ENCODE measurements at places on chromosomes 7 and 10.
A peak's percentile ranks its signal among the peaks of the same experiment; 100 is the strongest.

DNA sequence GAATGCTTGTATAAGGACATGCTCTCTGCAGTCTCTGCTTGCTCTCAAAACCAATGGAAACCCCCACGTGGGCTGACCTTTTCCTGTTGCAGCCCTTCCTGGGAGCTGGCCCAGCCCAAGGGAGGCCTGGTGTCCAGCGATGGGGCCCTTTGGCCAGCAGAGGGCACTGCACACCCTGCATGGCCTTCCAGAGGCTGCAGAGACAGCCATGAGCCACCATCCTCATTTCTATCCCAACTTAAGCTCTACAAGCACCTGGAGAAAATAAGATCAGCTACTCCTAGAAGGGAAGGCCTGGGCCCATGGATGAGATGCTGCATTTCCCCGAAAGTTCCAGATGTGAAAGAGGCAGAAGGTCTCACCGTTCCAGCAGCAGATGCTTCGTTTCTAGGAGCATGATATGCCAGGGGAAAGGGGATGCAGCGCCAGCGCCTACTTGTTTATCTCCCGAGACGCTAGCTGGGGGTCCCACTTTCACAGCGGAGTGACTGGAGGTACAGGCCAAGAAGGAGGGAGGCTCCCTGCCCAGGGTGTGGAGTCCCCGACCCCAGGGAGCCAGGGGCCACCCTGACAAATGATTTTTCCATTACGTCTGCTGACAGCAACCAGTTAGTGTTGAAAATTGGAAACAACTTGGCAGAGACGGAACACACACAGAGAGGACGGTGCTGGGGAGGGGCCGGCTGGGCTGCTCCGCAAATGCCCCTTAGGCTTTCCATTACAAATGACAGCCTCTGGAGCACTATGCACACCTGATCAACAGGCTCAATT is 106.4 kb downstream of the ZRANB1 start:
- peak; percentile 87 for DNase-seq

DNA sequence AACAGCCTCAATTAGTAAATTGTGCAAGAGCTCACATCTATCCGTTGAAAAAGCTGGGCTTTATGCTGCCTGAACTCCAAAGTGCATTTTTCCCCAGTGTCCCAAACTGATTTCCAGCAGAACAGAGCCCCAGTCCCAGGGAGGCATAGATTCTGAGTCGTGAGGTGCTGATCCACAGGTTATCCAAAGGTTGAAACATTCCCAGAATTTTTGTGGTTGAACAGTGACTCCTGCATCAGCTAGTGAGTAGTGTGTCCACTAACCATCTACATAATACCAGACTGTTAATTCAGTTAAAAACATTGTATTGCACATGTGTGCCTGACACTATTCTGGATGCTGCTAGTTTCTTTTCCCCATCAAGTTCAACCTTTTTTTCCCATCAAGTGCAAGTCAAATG is 761.5 kb downstream of the GATA3 start:
- peak; percentile 44 for DNase-seq

GRCh38 chr7:141544831-141545230 is 6.4 kb upstream of the AGK start:
- DNase-seq = no peak

- DNase-seq = no peak
These were observed 34.0 kb downstream of the CUL2 start for GRCh38 chr10:35056133-35056532.

GRCh38 chr7:137142376-137142775 is 201.2 kb downstream of the PTN start:
- no peak for DNase-seq

- no peak for DNase-seq
These were observed 233.1 kb downstream of the EBF3 start for GRCh38 chr10:129730993-129731325.

GRCh38 chr10:95472304-95473088 is 88.7 kb downstream of the SORBS1 start:
- no peak for DNase-seq

- no peak for DNase-seq
These were observed 30.5 kb downstream of the HHEX start for GRCh38 chr10:92719991-92720830.

DNA sequence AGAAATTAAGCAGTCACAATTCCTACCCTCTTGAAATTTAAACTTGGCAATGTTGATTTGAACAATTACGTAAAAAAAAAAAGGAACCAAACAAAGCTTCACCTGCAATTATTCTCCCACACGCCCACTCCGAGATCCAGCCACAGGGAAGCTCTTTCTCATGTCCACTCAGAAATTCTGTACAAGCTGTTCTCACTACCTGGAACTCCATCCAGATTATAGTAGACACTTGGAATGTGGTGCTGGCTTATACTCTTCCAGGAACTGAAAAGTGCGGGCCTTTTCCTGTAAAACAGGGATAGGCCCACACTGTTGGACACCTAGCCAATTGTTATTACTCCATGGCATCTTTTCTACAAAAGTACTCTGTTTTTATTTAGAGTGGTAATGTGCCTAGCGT is 20.3 kb upstream of the TOMM7 start:
- DNase-seq = no peak

DNA sequence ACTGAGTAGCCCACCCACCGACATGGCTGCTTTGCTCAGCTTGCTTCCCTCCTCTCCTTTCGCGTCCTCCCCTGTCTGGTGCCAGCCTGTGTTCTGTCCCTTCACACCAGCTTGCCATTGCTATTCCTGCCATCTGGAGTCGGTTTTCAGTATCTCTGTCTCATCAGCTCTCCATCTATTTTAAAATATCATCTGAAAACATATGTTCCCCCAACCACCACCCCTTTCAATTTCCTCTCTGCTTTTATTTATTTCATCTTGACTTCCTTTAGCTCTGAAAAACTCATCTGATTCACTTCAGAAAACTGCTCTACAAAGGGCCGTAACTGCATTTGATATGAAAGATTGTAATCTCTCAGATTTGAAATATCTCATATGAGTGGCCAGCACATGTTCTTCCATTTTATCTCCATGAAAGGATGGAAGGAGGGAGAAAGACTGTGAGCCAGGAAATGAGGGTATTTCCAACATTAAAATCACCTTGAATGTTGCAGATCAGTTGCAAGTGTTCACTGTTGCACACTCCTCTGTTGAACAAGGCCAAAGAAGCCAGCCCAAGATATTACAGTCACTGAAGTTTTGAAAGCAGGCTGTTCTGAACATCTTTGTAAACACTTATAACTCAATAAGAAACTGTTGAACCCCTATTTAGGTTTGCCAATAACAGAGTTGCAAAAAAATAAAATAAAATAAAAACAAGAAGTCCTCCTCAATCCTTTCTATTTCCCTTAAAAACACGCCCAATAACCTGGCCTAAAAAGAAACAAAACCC is 202.4 kb upstream of the NEBL start:
- no peak for DNase-seq

GRCh38 chr7:30971840-30972563 is 8.2 kb downstream of the GHRHR start:
- no peak for DNase-seq

DNA sequence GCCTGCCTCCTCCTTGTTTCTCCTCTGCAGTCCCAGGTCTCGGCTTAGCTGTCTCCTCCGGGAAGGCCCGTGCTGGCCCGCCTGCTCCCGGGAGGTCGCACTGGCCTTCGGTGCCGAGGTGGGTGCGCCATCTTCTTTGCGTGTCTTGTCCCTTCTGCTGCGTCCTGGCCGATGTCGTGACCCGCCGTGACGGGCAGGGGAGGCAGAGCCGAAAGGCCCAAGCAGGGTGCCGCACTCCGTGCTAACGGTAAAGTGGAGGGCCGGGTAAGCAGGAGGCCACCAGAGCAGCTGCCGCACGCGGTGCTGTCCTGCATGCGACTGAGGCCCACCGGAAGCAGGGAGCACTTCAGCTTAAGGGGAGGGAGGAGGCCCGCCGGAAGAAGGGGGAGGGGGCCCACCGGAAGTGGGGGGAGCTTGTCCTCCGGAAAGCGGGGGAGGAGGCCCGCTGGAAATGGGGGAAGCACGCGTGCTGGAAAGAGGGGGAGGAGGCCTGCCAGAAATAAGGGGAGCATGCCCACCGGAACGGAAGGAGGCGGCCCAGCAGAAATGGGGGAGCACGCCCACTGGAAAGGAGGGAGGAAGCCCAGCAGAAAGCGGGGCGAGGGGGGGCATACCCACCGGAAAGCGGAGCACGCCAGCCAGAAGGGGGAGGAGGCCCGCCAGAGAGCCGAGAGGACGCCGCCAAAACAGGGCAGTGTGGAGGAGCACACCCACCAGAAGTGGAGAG is 71.4 kb downstream of the PROSER2 start:
- DNase-seq = no peak

DNA sequence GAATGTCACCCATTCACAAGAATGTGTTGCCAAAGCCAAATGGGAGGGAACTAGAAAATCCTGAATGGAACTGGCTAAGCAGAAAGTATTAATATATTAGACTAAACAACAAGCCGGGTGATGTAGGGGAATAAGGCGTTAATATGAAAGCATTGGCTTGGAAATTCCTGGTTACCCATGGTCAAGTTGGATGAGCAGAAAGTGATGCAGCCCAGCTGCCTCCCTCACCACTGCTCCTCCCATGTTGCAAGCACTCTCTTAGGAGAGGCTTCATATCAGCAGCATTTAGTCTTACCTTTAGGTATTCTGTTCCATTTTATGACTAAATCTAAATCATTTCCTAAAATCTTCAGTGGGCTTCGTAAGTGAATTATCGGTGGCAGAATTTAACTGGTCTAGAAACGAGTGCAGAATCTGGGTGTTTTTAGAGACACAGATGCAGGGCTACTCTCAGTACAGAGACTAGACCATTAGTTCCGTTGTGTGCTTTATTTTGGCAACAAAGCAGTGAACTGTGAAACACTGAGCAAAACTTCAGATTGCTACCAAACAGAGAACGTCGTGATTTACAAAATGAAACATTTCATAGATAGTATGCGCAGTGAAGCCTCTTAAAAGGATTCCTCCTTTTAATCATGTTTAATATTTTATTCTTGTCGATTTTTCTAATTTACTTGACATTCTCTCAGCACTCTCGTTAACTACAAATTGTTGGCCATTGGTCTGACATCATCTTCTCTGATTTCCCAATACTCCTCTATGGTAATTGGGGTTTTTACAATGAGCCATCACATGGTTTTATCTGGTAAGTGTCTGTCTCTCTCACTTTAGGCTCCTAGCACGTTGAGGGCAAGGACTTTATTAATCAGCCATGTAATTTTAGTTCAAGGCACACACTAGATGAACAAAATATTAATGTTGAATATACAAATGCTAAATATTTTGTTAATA is 22.0 kb upstream of the HGF start:
- DNase-seq = no peak

GRCh38 chr7:158541346-158542010 is 46.1 kb downstream of the PTPRN2 start:
- no peak for DNase-seq

DNA sequence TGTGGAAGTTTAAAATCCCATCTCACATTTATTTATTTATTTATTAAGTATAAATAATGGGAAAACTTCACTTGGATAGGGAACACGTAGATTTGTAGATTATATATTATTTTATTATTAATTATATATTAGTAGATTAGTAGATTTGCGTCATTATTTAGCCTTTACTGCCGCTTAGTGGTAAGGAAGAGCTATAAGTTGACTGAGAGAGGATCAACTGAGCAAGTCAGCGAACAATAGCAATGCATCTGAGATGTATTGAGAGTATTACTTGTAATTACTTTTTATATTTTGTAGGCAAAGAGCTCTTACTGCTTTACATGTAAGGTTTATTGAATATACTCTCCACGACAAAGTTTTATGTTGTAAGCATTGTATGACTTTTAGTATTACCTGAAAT is 244.5 kb upstream of the ANKRD30A start:
- peak; percentile 26 for DNase-seq

GRCh38 chr10:71383972-71384687 is 12.6 kb upstream of the CDH23 start:
- DNase-seq = peak; percentile 85

DNA sequence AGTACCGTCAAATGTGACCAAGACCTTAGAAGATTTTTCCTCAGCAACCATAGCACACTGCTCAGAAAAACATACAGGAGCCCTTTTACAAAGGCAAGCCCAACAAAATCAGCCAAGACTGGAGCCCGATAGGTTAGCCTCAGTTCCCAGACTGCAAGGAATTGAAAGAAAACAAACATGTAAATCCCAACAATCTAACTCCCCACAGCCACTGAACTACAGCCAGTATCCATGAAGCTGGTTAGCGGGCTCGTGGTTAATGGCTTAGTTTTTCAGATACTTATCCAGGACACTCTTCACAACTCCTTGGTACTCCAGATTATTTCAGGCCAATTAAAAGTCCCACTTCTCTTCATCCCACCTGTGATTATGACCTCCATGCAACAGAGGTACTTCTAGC is 201.6 kb downstream of the IPMK start:
- no peak for DNase-seq

GRCh38 chr10:49107111-49107886 is 8.0 kb downstream of the VSTM4 start:
- no peak for DNase-seq

- DNase-seq = peak; percentile 46
These were observed 117.4 kb downstream of the TES start for GRCh38 chr7:116327752-116328151.

DNA sequence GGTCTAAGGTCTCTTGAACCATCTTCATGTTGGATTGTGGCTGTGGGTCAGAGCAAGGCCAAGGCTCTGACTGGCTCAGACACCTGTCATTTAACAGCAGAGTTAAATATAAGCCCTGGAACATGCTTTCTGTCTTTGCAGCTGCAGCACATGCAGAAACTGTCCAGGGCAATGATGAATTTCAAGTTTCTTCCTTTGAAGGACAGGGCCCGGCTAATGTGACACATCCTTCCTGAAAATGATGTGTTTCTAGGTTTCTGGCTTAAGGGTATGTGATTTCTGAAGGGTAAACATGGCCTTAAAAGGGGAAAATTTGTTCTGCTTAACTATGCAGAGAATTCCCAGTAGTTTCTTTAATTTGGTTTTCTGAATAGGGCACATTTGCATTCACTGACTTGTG is 34.0 kb upstream of the SLC35B4 start:
- DNase-seq = no peak

DNA sequence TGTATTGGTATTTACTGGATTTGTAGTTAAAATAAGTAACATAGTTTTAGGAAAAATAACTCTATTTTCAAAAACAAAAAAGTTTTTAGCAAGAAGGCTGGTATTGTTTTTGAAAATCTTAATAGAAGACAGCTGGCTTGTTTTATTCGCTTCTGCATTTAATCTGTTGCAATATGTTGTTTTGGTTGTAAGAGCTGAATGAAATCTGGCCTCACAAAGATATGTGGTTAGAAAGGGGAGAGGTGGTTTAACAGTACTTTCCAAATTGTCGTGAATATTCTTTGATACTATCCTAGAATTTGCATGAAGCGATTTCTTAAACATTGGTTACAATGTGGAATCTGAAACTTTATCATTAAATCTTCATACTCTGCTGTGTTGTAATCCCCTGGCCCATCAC is 355.9 kb upstream of the FZD8 start:
- DNase-seq = no peak
